ENCODE measurements at places on chromosomes 2 and 18.

DNA sequence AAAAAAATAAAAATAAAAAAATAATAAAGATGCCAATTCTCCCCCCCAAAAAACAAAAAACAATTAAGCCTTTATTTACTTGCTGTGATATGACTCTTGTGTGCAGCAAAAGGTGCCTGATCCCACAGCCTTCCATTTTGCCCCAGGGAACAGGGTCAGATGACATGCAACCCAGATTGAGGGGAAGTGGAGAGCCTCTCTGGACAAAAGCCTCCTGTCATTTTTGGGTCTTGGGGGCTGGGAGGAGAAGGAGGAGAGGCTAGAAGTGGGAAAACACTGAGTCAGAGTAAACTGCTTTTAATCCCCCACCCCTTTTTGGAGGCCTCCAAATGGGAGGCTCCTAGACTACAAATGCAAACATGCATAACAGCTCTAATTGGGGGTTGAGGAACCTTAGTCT, 46.6 kb upstream of the SCG2 start:
- no peak for DNase-seq

DNA sequence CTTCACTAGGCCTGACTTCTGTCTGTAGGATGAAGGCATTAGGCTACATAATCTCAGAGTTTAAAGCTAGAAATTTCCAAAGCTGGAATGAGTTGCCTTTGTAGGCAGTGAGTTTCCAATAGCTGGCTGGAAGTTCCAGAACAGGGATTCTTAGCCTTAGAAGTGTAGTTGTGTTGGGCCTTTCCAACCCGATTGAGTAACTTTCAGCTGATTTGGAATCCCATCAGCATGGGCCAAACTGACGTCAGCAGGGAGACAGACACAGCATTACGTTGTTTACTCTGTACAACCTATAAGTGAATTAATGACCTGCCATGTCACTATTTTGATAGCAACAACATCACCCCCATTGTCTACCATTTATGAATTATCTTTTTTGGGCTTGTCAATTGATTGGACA, 56.9 kb downstream of the SETBP1 start:
- DNase-seq: no peak

GRCh38 chr2:99621106-99621505, 131.3 kb upstream of the REV1 start:
- DNase-seq: no peak

DNA sequence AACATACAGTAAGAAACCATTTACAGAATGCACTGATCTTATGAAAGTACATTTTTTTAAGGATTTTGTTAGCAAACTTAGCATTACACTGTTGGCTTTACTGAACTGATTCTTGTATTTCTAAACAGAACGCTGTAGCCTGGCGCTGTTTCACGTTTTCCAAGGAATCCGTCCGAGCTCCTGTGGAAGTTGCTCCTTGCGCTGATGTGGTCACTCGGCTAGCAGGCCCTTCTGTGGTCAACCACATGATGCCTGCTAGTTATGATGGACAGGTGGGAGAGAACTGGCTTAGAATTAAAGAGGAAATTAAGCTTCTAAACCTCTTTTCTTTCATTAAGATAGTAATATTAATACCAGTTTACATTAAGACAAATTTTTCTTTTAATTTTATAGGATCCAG, 76.8 kb downstream of the CEP192 start:
- peak; percentile 17 for DNase-seq

GRCh38 chr2:88024509-88024908, 8.2 kb upstream of the RNU2-63P start:
- DNase-seq: no peak

- DNase-seq: no peak
Observed at GRCh38 chr18:23353459-23353858, 99.6 kb upstream of the RIOK3 start.

- DNase-seq: peak; percentile 92
Observed at GRCh38 chr2:189143925-189144324, 35.6 kb downstream of the COL5A2 start.

DNA sequence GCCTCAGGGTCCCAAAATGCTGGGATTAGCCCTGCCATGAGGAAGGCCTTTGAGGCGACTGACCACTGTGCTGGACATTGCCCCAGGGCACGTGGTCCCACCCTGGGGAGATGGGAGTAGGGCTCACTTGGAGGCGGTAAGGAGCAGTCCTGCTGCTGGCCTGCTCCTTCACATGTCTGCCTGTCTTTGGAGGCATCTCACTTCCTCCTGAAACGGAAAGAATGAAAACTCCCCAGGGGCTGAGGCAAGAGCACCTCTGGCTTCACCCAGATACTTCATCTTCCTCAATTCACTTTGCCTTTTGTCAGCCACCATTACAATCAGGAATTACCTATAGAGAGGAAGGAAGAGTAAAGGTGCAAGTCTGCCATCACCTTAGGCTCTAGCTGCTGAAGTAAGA, 59.9 kb upstream of the GATA6 start:
- no peak for DNase-seq

- DNase-seq: no peak
Observed at GRCh38 chr2:233817995-233818638, 36.2 kb downstream of the HJURP start.

DNA sequence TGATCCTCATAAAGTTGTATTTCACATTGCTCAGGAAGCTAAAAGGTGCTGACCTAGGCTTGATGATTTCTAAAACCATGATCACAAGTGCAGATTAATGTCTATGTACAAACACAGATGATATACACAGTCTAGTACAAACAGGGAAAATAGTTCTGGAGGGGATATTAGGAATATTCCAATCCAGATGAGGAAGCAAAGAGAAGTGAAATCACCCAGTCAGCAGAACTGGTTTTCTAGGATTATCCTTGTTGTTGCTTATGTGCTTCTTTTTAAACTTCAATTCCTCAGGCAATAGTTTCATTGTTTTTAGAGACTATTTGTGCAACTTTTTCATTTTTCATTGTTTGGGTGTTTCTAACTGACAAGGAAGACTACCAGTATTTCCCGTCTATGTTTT, 4.7 kb downstream of the IL1A start:
- DNase-seq: no peak

GRCh38 chr2:84938194-84938879, 32.6 kb upstream of the KCMF1 start:
- DNase-seq: peak; percentile 56

DNA sequence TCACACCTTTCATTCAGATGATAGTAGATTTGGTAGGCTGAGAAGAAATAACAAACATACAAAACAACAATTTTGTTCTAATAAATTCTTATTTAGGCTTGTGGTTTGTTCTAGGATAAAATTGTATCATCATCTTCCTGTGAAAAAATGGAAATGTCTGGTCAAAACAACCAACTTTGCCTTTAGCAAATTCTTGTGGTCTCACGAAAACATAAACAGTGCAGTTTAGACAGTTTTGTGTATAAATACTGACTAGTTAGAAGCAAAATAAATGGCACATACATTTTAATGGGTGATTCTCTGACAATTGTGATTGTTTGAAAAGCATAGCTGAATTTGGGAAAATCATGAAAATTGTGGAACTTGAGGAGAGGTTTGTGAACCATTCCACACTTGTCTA, 180.1 kb downstream of the TDRD15 start:
- DNase-seq: no peak

All from iris pigment epithelial cell (primary cell).